Natural killer cell treated with Interleukin-12 subunit alpha and Interleukin-12 subunit beta and Interleukin-15 and Interleukin-18, amount 100 ng/mL, for 72 hours (primary cell): ENCODE measurements at places on chromosomes 3 and 15. TPM values are rescaled to one million over a fixed set of nuclear protein-coding genes. Genes with fewer than 3 reads are reported as not detected.

MESP1 gene
- 2.3 TPM for total RNA-seq

TMEM266 gene
- total RNA-seq, result 0.24 TPM

GRCh38 chr3:111229301-111229700, 157.7 kb downstream of the NECTIN3 start:
- DNase-seq, result no peak

ARF4 gene
- 92.7 TPM for total RNA-seq

MEX3B gene
- total RNA-seq, result 0.67 TPM

- DNase-seq, result no peak
Measured at GRCh38 chr3:156693166-156693565, 18.8 kb downstream of the TIPARP start.

ZNF660 gene
- total RNA-seq, result 2.5 TPM

- DNase-seq, result no peak
Measured at GRCh38 chr3:8938021-8938420, 25.3 kb downstream of the RAD18 start.

- DNase-seq, result peak; percentile 80
Measured at GRCh38 chr15:63191895-63192618, 2.7 kb downstream of the RAB8B start.

GRCh38 chr15:78071383-78071782, 6.1 kb downstream of the TBC1D2B start:
- DNase-seq, result no peak

CAMKV gene
- total RNA-seq, result not detected

- DNase-seq, result no peak
Measured at GRCh38 chr3:195768414-195768813, 43.3 kb downstream of the MUC4 start.

DNA sequence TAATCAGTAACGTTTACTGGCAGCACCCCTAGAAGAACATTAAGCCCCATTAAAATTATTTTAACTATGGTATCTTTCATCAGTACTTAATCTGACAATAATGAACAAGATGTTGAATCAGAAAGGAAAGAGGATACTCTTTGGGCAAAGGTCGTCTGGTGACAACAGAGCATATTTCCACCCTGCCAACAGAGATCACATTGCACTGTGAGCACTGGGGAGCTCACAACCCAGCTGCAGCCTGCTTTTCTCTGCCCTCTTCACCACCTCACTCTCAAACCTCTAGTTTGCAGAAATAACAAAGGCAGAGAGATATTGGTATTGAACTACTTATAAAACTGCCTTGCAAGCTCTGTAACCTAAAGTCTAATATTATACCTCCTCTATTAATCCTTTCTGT, 130.0 kb downstream of the FBN1 start:
- DNase-seq, result no peak

GRCh38 chr3:139560411-139560810, 20.9 kb upstream of the RBP1 start:
- DNase-seq, result no peak

- no peak for DNase-seq
Measured at GRCh38 chr15:61049934-61050333, 179.2 kb downstream of the RORA start.

DNA sequence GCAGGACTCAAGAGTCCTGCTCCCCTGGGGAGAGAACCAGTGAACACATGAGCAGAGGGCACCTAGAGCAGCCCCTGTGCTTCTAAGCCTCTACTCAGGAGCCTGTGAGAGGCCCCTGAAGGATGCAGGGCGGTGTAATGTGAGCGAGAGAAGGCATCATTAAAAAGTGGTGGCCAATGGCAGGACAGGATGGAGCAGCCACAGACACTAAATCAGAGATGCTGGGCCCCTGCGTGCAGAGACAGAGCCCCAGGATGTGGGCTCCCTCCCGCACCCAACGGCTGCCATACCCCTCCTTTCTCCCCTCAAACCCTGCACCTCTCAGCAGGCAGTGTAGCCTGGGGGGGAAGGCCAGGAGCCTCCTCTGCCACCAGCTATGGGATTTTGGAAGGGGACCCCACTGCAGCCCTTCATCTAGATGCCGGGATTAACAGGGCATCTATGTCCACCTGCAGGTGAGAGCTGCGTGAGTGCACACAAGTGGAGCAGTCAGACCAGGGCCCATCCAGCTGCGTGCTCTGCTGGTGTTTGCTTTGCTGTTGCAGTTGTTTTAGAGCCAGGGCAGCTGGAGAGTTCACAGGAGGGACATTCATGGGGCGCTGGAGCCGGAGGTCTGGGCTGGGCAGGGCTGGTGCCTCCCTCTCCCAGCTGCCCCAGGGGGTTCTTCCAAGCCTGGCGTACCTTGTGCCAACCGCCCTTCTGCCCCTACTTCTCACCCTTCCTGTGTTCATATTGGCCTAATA, 5.1 kb upstream of the IQSEC1 start:
- no peak for DNase-seq

CTXN2 gene
- total RNA-seq, result not detected

DNA sequence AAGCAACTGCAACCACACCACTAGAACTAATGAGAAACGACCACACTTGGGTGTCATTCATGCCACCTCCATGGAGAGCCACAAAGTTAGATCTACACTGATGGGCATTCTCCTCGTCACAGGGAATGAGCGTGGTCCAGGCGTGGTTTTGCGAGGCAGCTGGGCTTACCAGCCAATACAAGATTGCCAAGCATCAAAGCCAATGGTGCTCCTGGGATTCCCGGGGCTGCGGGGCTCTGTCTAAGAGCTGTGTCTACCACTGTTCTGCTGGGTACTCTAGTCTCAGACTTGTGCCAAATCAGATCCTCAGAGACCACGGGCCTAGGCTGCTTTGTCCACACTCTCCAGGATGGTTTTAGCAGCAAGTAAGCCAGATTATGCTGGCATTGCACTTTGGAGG, 43.8 kb downstream of the RAB6B start:
- no peak for DNase-seq

DNA sequence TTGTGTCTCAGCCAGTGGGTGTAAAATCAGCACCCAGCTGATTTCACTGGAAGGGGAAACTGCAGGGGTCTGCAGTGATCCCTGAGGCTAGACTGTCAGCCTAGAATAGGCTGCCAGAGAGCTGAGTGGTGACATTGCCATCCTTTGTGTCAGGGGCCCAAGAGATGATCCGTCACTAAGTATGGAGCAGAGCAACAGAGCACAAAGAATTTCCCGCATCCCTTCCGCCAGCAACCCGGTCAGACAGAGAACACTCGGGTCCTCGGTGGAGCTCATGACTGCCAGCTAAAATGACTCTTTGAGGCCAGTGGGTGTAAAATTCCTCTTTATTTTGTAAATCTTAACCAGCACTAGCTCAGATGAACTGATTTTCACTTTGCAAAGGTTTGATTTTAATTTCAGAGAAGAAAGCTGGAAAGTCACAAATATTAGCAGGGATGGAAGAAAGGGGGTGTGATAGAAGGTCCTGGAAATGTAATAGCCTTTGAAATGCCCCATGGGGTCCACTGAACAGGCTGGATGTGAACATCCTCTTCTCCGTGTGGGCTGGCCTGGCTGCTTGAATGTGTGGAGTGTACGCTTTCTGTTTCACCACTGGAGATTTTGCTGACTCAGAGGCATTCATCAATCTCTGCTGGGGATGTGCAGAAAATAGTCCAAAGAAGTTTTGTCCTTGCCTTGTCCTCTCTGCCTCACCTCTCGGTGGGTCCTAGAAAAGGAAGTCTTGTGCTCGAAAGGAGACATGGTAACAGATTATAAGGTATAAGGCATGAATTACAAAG, 138.8 kb downstream of the SV2B start:
- DNase-seq, result no peak

SAMMSON gene
- total RNA-seq, result not detected
